ENCODE measurements at places on chromosomes 1 and 21.

- H3K4me3 ChIP-seq, result no peak overlapping the region
- H3K36me3 ChIP-seq, result no peaks in the 10 kb centered on the region
- no peaks in the 10 kb centered on the region for H3K27me3 ChIP-seq
- no peaks in the 10 kb centered on the region for H3K4me1 ChIP-seq
- no peak overlapping the region for H3K27ac ChIP-seq
These were observed 39.8 kb downstream of the USP1 start for GRCh38 chr1:62476525-62477219.

DNA sequence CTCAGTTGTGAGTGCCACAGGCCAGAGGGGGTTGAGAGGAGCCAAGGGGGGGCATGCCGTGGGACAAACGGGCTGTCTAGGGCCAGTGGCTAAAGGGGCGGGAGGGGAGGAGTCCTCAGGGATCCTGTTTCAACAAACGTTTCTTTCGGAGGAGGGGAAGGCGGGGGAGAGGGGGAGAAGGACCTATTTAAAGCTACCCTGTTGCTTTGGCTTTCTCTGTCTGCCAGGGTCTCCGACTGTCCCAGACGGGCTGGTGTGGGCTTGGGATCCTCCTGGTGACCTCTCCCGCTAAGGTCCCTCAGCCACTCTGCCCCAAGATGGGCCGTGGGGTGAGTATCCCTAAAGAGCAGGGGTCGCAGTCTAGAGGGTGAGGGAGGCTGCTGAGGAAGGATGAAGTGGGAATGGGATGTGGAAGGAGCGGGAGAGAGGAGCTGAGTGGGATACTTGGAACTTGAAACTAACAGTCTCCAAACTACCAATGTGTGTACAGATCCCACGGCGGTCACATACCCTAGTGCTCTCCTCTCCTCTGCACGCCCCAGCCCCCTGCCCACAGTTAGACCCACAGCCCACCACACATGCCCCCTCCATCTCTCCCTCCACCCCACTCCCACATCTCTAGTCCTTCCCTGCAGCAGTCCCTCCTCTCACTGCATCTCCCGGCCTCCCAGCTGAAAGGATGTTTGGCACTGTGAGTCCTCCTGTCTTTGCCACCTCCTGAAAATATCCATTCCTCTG is at the start of gene ATP1A2:
TSS of gene ATP1A2 (plus strand) at position 215 of the 738 bp plus-strand sequence. CDS start at position 318, 103 bp downstream.
- peak within 1 kb of the TSS; percentile 18 for H3K4me3 ChIP-seq
- no peaks in the 10 kb centered on the region for H3K27me3 ChIP-seq
- no peak for DNase-seq
- no peaks in the 10 kb centered on the region for H3K4me1 ChIP-seq
- H3K27ac ChIP-seq, result no peak within 1 kb of the TSS

DNA sequence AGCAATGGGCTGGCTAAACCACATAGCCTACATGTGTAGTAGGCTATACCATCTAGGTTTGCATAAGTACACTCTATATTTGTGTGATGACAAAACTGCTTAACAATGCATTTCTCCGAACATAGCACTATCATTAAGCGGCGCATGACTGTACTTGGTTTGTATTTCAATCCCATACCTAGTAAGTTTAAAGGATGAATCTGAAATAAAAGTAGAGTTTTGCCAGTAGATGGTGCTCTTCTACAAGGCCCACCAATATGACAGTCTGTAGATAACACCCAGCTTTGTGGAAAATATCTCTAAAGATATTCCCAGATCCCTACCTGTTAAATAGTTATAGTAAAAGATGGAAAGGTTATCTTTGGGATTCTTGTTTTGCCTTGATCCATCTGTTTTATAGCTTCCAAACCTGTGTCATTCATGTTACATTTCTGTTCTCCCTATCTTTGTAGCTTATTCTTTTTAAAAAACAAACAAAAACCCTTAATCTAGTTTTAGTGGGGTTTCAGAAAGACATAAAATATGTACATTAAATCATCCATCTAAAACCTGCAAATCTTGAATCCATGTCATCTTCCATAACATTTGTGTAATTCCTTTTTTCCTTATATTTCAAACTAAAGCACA is 33.9 kb upstream of the ASPM start:
- H3K36me3 ChIP-seq, result no peaks in the 10 kb centered on the region
- no peaks in the 10 kb centered on the region for H3K27me3 ChIP-seq
- no peak for DNase-seq
- no peak overlapping the region for H3K4me3 ChIP-seq

DNA sequence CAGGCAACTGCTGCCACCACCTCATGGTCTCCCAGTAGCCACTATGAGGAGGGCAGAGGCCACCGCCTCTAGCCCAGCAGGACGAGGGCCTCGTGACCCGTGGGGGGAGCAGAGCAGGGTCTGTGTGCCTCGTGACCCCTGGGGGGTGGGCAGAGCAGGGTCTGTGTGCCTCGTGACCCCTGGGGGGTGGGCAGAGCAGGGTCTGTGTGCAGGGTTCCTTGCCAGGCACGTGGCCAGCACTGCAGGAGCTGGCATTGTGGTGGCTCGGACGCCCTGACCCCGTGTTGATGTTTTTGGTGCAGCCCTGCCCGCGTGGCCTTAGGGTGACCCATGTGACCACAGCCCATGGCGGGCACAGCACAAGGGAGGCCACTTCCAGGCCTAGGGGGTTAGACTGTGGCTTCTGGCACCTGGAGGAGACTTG is 52.8 kb downstream of the SLX9 start:
- H3K27ac ChIP-seq, result peak overlapping the region; percentile 89
- H3K27me3 ChIP-seq, result no peaks in the 10 kb centered on the region
- DNase-seq, result no peak
- H3K36me3 ChIP-seq, result no peaks in the 10 kb centered on the region
- peaks cover 9% of the 10 kb centered on the region for H3K4me1 ChIP-seq
- no peak overlapping the region for H3K4me3 ChIP-seq

- DNase-seq, result no peak
- H3K36me3 ChIP-seq, result no peaks in the 10 kb centered on the region
- no peaks in the 10 kb centered on the region for H3K4me1 ChIP-seq
- H3K4me3 ChIP-seq, result no peak overlapping the region
These were observed 233.0 kb upstream of the KAZN start for GRCh38 chr1:14365301-14365988.

DNA sequence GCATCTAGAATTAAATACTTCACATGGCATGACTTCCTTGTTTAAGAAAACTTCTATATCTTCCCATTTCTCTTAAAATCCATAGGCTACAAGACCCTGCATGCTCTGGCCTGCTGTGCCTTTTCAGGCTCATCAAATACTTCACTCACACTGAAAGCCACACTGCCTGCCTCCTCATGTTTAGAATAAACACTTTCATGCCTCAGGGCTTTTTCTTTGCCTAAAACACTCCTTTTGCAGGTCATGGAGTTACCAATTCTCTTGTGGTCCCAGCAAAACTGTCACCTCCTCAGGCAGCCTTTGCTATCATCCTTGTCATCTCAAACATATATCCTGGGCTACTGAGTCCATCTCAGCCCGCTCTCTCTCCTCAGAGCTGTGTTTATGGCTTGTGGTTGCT is 5.5 kb downstream of the SGIP1 start:
- H3K27me3 ChIP-seq, result no peaks in the 10 kb centered on the region
- H3K4me3 ChIP-seq, result no peak overlapping the region
- H3K27ac ChIP-seq, result no peak overlapping the region
- DNase-seq, result no peak
- no peaks in the 10 kb centered on the region for H3K36me3 ChIP-seq
